ENCODE measurements at places on chromosomes 2 and 18. TPM values are rescaled to one million over a fixed set of nuclear protein-coding genes. Genes with fewer than 3 reads are reported as not detected.

GRCh38 chr2:70684846-70685622 is 83.0 kb downstream of the ADD2 start:
- no peak for DNase-seq

DNA sequence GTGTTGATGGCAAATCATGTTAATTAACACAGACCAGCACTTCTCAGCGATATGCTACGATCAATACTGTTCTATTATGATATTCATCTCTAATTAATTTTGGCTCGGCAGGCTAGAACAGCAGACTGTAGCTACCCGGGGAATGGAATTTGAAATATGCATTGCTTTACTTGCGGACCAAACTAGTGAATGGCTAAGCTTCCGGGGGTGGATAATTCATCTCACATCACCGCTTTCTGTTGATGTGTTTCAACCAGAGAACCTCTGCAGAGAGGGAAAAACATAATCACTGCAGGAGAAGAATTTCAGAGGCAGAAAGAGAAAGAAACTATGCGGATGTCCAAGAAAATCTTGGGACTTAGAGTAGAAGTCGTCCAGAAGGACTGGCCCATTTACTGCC is 490.9 kb downstream of the STK39 start:
- DNase-seq, result no peak

- DNase-seq, result no peak
Observed at GRCh38 chr2:207706936-207707860, 4.2 kb upstream of the CCNYL1 start.

- DNase-seq, result no peak
Observed at GRCh38 chr2:42907835-42908234, 115.5 kb upstream of the HAAO start.

COL5A2 gene
- 10.2 TPM for total RNA-seq

- DNase-seq, result no peak
Observed at GRCh38 chr18:8942909-8943545, 159.5 kb upstream of the NDUFV2 start.

DNA sequence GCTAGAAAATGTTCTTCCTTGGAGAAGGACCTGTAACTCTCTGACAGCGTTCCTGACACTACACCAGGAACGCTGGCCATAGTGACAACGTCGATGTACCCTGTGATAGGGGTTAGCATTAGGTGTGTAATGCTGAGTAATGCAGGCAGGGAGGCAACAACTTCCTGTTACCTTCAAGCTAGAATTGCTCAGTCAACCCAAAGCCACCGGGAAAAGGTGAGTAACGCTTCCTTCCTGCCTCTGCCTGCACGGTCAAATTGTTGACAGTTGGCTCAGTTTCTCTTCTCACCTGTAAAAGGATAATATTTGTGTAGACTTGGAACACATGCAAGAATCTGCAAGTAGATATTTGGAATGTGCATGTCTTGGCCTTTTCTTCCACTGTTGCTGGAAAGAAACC is 12.7 kb downstream of the FAM110C start:
- DNase-seq, result no peak

DNA sequence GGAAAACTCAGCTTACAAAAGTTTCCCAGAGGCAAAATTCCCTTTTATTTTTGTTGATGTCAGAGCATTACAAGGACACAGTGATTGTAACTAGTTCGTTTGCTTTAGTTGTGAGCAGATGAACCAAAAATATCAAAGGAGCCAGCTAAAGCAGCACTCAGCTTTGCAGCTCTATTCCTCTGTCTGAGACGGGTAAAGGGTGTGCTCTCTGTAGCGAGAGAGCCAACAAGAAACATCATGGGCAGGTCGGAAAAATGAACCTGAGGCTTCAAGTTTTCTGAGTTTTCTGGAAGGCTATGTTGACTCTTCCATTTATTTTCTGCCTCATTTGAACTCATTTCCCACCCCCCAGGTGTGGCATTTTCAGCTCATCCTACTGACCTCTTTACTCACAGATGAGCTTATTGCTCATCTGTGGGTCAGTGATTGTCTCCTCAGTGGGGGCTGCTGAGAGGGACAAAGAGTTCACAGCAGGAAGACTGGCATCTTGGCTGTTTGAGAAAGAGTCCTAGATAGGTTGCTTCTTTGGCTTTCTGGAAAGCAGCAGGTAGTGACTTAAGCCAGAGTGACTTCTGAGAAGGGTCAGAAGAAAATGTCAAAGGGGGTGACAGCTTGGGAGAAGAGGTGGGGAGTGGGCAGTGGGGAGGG is 66.6 kb upstream of the EPC2 start:
- no peak for DNase-seq

DNA sequence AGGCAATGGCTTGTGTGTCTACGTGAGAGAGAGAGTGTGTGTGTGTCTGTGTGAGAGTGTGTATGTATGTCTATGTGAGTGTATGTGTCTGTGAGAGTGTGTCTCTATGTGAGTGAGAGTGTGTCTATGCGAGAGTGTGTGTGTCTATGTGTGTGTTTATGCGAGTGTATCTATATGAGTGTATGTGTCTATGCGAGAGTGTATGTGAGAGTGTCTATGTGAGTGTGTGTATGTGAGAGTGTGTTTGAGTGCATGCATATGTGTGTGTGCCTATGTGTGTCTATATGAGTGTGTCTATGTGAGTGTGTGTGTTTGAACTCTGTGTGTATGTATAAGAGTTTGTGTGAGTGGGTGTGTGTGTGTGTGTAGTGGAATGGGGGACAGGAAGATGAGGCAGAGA is 9.8 kb upstream of the GNLY start:
- DNase-seq, result no peak

DNA sequence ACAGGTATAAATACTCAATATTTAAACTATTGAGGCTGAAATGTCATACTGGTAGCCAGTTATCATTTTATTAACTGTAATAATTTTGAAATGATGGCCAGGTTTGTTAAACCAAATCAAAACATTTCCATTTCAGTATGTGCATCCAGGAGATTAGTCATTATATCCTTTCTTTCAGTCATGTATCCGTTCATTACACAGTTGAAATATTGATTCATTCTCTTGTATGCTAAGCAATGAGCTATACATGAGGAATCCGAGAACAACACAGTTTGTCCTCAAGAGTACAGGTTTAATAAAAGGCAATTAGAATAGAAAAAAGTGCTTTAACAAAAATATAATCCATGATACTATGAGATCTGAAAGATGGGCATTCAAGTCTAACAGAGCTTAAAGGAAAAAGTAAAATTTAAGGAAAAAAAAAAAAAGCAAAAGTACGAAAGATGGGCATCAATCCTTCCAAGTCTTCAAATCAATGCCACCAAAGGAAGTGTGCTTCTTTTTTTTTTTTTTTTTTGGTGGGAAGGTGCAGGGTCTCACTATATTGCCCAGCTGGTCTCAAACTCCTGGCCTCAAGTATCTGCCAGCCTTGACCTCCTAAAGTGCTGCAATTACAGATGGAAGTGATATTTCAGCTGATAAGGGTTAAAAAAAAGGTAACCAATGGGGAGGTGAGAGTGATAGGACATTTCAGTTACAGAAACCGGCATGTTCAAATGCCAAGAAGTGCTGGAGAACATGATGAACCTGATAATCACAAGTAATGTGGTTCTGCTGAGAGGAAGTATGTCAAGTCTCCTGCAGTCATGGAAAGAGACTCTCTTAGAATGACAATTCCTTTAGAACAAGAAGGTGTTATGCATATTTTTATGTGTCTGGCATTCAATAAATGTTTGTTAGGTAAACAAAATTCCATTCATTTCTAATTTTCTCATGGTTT is 35.8 kb downstream of the PUM2 start:
- DNase-seq, result no peak

ASPRV1 gene
- total RNA-seq, result 2.4 TPM

NBAS gene
- total RNA-seq, result 70.2 TPM

- DNase-seq, result no peak
Observed at GRCh38 chr18:45441110-45441847, 174.0 kb upstream of the SLC14A2 start.

SH3BP4 gene
- total RNA-seq, result 28.9 TPM

MYCN gene
- total RNA-seq, result 0.94 TPM

DNA sequence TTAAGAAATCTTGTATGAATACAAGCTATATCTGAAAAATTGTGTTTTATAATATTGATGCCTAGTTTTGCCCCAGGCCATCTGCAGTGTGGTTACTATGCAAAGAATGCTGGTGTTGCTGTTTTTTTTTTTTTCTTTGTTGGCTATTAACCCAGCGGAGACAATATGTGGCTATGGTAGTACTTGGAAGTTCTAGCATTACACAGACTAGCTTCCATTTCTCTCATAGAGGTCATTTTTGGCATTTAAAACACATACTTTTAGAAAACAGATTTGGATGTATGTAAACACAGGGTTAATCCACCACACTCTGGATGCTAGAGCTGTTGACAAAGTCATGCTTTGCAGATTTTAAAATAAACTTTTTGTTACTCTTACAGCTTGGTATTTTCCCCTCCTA is 209.8 kb downstream of the NEDD4L start:
- no peak for DNase-seq

POTEI gene
- not detected for total RNA-seq

LOXL3 gene
- 8.0 TPM for total RNA-seq

MRPL53 gene
- 17.8 TPM for total RNA-seq
